Bladder microvascular endothelial cell (primary cell): ENCODE measurements at places on chromosomes 3 and 15. TPM values are rescaled to one million over a fixed set of nuclear protein-coding genes. Genes with fewer than 3 reads are reported as not detected.

Gene CYP8B1
- total RNA-seq, result not detected in 2 replicates

Gene DNAH1
- total RNA-seq, result 1.5 and 7.0 TPM in 2 replicates

Gene ATP8B4
- total RNA-seq, result 2.8 TPM in 1 of 2 replicates, not detected in the other

Gene IL20RB
- total RNA-seq, result 0.16 and 1.1 TPM in 2 replicates

Gene VGLL3
- total RNA-seq, result 0.76 and 0.81 TPM in 2 replicates

Gene KCNMB3
- 2.1 and 4.6 TPM in 2 replicates for total RNA-seq

Gene HESX1
- total RNA-seq, result 0.16 TPM in 1 of 2 replicates, not detected in the other

Gene GPR62
- not detected in 2 replicates for total RNA-seq

Gene DGKG
- total RNA-seq, result 0.16 and 0.94 TPM in 2 replicates

Gene CHRNB4
- total RNA-seq, result under 0.01 TPM in 1 of 2 replicates, not detected in the other

Gene ATP13A5
- not detected in 2 replicates for total RNA-seq

Gene SENP2
- total RNA-seq, result 21.7 and 39.9 TPM in 2 replicates

Gene RFX7
- 3.6 and 7.8 TPM in 2 replicates for total RNA-seq

Gene CCR8
- not detected in 2 replicates for total RNA-seq

Gene LARP6
- 7.1 and 12.6 TPM in 2 replicates for total RNA-seq

Gene ROPN1B
- not detected in 2 replicates for total RNA-seq

Gene HTD2
- 3.2 and 7.4 TPM in 2 replicates for total RNA-seq

Gene EFCAB12
- 0.06 TPM in 1 of 2 replicates, not detected in the other for total RNA-seq

Gene ACTRT3
- 1.5 and 2.0 TPM in 2 replicates for total RNA-seq

Gene NPTN
- total RNA-seq, result 48.7 and 118 TPM in 2 replicates

Gene CNTN6
- not detected in 2 replicates for total RNA-seq

Gene HYAL1
- 7.2 and 7.6 TPM in 2 replicates for total RNA-seq

Gene SERPINI2
- not detected in 2 replicates for total RNA-seq

Gene CFAP100
- total RNA-seq, result not detected in 2 replicates

Gene PAQR5
- under 0.01 and 0.06 TPM in 2 replicates for total RNA-seq

Gene P2RY13
- total RNA-seq, result not detected in 2 replicates

Gene CLDN1
- total RNA-seq, result 0.16 and 4.7 TPM in 2 replicates

Gene SLC7A14
- total RNA-seq, result 0.16 and 1.3 TPM in 2 replicates

Gene GOLGA6L2
- total RNA-seq, result not detected in 2 replicates

Gene LMOD3
- 0.06 TPM in 1 of 2 replicates, not detected in the other for total RNA-seq

Gene POLQ
- 7.6 and 7.8 TPM in 2 replicates for total RNA-seq

Gene AADACL2
- not detected in 2 replicates for total RNA-seq

Gene NR2E3
- 0.50 TPM in 1 of 2 replicates, not detected in the other for total RNA-seq

Gene ARNT2
- total RNA-seq, result under 0.01 and 0.44 TPM in 2 replicates

Gene GAP43
- total RNA-seq, result not detected in 2 replicates

Gene IQCH
- total RNA-seq, result 0.65 and 2.5 TPM in 2 replicates

Gene TRNT1
- 17.8 and 32.2 TPM in 2 replicates for total RNA-seq

Gene SEC11A
- total RNA-seq, result 195 and 260 TPM in 2 replicates

Gene PRSS50
- not detected in 2 replicates for total RNA-seq

Gene EDEM1
- 12.6 and 20.9 TPM in 2 replicates for total RNA-seq

Gene RTP1
- total RNA-seq, result not detected in 2 replicates

Gene TTC21A
- 1.3 and 4.2 TPM in 2 replicates for total RNA-seq

Gene MCF2L2
- total RNA-seq, result 0.57 and 1.8 TPM in 2 replicates

Gene XIRP1
- total RNA-seq, result not detected in 2 replicates

Gene DLEC1
- under 0.01 TPM in 1 of 2 replicates, not detected in the other for total RNA-seq

Gene TRIM71
- total RNA-seq, result under 0.01 TPM in 1 of 2 replicates, not detected in the other

Gene RASGRP1
- under 0.01 and 0.57 TPM in 2 replicates for total RNA-seq

Gene ALS2CL
- 9.9 and 18.5 TPM in 2 replicates for total RNA-seq

Gene ZNF774
- 0.97 and 2.3 TPM in 2 replicates for total RNA-seq

Gene B2M
- total RNA-seq, result 2,993 and 3,532 TPM in 2 replicates
